Activated CD4-positive, CD25-positive, alpha-beta regulatory T cell (primary cell): ENCODE measurements at places on chromosomes 5 and 9.

DNA sequence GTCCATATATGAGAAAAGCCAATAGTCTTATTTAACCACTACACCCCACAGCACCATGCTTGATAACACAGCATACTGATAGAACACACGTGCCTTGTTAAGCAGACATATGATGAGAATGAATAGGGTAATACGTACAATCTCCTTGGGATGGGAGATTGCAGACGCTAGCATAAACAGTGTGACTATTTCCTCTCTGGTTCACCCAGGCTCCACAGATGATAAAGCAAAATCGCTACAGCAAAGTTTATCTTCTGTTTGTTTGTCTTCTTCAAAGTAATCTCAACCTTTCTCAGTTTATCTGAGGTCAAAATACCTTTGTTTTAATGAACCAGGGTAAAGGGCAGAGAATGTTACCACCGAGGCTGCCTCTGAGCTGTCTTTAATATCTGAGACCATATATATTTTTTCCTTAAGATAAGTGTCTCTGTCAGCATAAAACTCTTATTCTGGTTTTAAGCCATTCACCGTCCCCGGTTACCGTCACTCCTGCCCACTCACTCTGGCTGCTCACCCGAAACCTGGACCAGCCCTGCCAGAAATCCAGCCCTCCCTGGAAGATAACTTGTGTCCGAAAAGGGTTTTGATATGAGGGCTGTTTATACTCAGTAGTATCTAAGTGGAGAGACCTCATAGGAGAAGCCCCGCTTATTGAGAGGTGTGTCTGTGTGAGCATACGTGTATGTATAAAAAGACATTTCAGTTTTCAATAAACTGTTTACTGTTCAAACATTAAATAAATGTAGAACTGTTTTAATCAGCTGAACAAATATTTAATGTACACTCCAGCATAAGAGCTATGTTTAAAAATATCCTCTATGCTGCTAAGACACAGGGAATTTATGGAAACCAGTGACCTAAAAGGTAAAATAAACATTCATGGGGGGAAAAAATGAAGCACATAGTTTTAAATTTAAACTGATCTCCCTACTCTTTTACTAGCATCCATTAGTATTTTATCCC is 465.4 kb downstream of the RASEF start:
- no peak for DNase-seq

DNA sequence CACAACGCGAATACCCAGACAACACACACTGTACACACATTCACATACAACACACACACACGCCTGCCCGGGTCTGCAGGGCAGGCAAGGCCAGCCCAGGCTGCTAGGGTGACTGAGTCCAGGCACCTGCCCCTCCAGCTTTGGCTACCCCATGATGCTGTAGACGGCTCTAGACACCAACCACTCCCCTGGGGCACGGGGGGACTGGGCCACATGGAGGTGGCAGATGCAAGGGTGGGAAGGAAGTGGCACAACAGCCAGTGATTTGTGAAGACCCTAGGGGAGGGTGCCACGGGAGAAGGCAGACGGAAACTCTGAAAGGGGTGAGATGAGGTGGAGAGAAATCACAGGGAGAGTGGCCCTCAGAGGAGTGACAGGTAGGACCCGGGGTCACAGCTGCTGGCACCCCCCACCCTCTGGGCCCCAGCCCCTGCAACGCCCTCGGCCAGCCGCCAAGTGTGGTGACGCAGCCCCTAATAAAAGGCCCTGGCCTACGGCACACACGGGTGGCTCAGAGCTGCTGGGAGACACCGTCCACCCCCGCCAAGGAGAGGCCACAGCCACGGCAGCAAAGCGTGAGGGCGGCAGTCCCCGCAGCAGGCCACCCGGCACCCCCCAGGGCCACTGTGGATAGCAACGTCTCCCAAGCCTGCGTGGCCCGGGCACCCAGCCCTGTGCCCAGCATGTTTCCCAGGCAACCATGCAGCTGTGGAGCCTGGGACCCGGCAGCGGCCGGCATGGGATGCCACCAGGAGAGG is 6.6 kb upstream of the CCDC187 start:
- DNase-seq, result no peak

- DNase-seq, result no peak
These were observed 6.3 kb upstream of the GZMA start for GRCh38 chr5:55096182-55096581.

DNA sequence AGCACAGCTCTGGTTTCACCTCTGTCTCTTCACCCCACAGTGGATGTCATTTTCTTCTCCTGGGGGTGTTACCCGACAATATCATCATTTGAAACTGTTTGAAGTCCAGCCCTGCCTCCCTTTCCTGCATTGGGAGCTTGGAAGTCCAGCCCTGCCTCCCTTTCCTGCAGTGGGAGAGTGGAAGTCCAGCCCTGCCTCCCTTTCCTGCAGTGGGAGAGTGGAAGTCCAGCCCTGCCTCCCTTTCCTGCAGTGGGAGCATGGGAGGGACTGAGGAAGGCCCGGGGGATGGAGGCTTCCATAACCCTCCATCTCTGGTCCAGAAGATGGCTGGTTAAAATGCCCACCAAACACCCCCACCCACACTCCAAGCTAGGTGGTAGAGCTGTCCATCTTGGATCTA is 59.8 kb downstream of the SYK start:
- no peak for DNase-seq

- no peak for DNase-seq
These were observed 460.0 kb upstream of the BRINP1 start for GRCh38 chr9:119829186-119829585.

DNA sequence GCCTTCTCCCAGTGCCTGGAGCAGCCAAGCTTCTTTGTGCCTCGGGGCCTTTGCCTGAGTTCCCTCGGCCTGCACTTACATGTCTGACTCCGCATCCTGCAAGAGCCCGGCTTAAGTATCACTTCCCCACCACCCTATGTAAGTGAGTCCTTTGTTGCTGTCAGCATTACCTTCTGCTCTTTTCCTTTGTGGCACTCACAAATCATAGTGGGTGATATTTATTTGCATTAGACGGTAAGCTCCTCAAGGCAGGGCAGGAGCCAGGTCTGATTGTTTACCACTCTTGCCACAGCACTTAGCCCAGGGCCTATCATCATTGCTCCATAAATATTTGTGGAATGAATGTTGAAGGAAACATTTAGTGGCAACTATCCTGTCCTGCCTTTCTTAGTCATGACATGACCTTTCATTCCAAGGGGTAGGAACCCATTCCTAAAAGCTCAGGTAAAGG is 4.8 kb downstream of the GM2A start:
- DNase-seq, result no peak

GRCh38 chr5:159877016-159877415 is 39.3 kb upstream of the ADRA1B start:
- no peak for DNase-seq

DNA sequence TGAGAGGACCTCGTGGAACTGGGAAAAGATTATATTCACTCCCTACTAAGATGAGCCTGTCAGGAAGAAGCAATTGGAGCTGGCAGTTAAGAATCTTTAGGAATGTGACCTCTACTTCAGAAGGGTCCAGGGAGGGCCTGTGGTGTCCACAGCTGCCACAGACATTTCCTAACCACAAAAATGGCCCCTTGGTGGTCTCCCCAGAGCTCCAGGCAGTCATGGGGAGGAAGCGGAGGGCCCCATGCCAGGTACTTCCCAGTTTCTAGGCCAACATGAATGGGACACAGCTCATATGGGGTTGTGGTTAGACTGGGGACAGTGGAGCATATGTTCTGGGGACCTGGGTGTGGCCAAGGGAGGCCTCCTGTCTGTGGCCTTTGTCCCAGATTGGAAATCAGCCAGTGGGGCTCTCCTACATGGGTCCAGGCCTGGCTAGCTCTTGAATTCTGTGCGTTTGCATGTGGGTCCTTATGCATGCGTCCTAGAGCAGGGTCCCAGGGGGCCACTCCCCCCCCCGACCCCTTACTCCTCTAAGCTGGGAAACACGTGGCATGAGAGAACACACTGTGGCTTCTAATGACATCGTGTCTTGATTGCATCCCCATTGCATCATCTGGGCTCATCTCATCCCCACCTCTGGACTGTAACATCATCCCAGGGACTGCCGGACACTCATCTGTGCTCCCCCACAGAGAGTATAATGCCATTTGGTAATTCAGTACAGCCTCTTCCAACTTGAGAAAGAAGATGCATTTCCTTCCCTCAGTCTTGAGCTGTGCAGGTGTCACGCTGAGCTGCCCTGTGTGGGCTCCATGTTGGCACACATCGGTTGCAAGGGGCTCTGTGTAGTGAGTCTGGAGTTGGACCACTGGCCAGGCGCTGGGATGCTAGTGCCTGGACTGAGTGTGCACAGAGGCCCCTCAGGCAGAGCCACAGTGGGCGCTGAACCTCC is 31.3 kb downstream of the IRF1 start:
- DNase-seq, result no peak

- DNase-seq, result no peak
These were observed 192.6 kb upstream of the RASA1 start for GRCh38 chr5:87074934-87075541.

DNA sequence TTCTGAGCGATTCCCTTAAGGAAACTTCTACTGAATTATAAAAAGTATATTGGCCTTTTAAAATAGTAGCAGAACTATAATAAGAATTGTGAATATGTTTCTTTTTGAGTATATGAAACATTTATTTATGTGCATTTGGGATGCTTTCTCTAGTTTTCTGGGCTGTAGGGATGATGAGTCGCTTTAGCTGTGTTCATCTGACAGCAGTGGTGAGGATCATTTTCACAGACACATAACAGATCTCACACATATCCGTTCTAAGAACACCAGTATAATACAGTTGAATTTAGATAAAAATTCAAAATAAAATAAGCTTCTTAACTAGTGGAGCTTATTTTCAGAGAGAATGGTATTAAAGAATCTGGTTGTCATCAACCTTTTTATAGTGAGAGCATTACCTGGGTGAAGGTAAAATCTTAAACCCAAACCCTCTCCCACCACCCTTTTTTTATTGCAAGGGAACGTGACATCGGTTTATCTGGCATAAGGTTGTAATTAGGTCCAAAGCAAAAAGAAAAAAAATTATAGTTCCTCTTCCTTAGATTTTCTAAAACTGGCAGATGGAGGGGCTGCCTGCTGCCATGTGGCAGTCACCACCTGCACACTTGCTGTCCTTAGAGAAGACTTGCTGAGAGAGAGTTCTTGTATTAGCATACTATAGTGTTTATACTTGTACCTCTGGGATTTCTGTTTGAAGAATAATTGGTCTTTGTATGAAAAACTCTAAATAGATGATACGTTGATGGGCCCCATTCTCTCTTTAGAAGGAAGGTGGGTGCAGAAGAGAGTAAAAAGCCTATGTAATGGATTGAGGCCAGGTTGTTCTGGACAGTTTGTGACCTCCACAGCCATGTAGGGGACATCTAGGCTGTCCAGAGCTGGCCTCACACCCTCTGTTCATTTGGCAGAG is 86.8 kb downstream of the CAMK4 start:
- DNase-seq, result no peak

DNA sequence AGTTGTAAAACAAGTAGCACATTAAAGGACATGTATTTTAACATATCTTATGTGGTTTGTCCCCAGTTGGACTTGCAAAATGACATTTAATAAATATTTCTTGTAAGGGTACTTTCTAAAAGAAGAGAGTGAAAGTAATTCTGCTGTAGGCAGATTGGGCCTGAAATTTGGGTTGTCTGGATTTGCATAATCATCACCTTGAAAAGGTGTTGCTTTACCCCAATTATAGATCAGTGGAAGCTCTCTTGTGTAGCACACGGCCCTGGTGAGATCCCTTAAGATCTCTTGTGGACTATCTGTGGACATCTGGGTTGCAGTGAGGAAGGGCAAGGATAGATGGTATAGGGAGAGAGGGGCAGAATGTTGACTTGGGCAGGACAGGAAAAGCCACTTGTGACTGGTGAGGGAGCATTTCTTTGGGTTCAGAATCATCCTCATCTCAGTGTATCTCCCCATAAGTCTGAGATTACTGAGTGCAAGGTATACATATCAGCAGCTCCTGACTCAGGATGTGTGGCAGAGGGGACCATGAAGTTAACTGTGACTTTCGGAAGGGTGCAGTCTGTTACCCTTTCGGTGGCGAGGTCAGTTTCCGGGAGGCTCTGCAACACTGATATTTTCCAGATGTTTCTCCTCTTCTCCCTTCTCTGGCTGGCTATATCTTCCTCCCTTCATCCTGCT is 2.0 kb upstream of the TNFAIP8 start:
- no peak for DNase-seq

- DNase-seq, result no peak
These were observed 1890.1 kb upstream of the WWC1 start for GRCh38 chr5:166401391-166401790.

- DNase-seq, result no peak
These were observed 166.6 kb upstream of the NFIB start for GRCh38 chr9:14480526-14480925.

GRCh38 chr5:127084656-127085055 is 11.4 kb upstream of the C5orf63 start:
- DNase-seq, result no peak

DNA sequence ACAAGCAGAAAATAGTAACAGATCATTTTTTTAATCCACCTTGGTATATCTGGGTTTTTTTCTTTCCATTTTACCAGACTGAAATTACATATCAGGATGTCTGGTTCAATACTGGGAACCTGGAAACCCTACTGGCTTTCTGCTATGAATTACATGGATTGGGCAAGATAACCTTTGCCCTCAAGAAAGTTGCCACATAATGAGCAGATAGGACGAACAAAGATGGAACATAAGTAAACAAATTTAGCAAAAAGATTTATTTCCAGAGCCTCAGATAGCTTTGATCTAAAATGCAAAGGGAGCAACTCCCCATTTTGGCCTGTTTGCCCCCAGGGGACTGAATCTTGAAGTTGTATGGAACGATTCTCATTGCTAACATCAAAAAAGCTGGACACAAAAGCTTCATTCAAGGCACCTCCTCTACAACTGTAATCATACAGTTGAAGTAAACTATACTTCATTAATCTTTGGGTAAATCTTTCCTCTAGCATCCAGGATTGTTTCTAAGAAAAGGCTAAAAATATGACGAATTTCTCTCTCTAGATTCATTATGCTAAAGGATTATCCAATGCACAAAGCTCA is 131.6 kb upstream of the PTGER4 start:
- no peak for DNase-seq

- DNase-seq, result no peak
These were observed 9.0 kb downstream of the C5orf63 start for GRCh38 chr5:127064253-127064840.

- no peak for DNase-seq
These were observed 48.3 kb upstream of the HRH2 start for GRCh38 chr5:175609526-175609925.

DNA sequence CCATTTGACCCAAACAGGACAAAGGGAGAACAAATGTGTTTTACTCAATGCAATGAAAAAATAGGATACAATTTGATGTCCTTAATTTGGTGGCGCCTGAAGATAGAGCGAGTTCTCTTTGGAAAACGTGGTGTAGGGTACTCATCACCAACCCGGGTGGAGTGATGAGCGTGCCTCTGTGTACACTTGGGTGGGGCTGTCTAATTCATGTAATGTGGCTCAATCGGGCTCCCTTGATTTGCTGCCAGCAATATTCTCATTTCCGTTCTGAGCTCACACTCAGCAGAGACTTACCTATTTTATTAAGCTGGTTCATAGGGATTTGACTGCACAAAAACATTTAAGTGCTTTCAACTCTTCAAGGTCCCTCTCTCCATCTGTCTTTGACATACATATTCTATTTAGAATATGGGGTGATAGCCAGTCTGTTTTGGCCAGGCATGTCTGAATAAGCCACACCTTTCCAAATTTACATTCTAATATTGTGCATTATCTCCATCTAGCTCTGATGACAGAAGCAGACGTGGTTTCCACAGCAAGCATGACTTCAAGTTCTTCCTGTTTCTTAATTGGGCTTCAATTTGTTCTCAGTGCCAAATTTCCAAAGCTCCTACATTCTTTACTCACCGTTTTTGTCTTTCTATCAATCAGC is 162.5 kb downstream of the IRX2 start:
- no peak for DNase-seq

GRCh38 chr9:126507318-126508109 is 106.2 kb upstream of the LMX1B start:
- no peak for DNase-seq
